ENCODE measurements at places on chromosomes 7 and 10. TPM values are rescaled to one million over a fixed set of nuclear protein-coding genes. Genes with fewer than 3 reads are reported as not detected.

Gene PRKG1
- 29.5 TPM for total RNA-seq

Gene SLK
- 40.8 TPM for total RNA-seq

Gene GPR26
- 13.8 TPM for total RNA-seq

Gene PLEKHS1
- total RNA-seq = not detected

Gene GPR158
- 14.3 TPM for total RNA-seq

Gene HKDC1
- 2.1 TPM for total RNA-seq

Gene PTF1A
- not detected for total RNA-seq

Gene HOXA2
- total RNA-seq = not detected

Gene ZNF716
- not detected for total RNA-seq

Gene GPR15LG
- not detected for total RNA-seq

Gene ASB10
- total RNA-seq = not detected

Gene PIP
- not detected for total RNA-seq

Gene ELAPOR2
- total RNA-seq = 52.4 TPM

Gene VSTM2A
- 200 TPM for total RNA-seq

Gene ENTPD7
- total RNA-seq = 14.3 TPM

Gene CPVL
- 14.1 TPM for total RNA-seq

Gene SPDYE2
- total RNA-seq = 0.23 TPM

Gene KLF14
- total RNA-seq = 0.23 TPM

Gene CRYGN
- total RNA-seq = not detected

Gene SHTN1
- total RNA-seq = 52.6 TPM

Gene TWIST1
- total RNA-seq = 1.6 TPM

Gene COPS6
- 48.9 TPM for total RNA-seq

Data from diencephalon (tissue), 1 donor.